ENCODE measurements at places on chromosomes 12 and 14.

DNA sequence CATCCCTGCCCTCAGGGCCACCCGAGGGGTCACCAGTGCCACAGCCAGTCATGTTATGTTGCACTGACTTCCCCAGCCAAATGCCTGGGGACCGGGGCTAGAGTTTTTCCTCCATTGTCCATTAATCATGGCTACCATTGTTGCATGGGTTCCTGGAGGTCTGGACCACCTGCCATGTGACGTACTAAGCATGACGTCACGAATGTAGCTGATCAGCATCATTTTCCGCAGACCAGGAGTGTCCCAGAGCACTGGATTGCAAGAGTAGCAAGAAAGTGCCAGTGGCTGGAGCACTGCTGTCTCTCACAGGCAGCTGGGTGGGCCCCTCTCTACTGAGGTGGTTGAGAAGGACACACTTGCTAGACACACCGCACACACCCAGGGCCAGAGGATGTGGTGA lies 6.9 kb upstream of the C14orf180 start:
- DNase-seq = no peak

DNA sequence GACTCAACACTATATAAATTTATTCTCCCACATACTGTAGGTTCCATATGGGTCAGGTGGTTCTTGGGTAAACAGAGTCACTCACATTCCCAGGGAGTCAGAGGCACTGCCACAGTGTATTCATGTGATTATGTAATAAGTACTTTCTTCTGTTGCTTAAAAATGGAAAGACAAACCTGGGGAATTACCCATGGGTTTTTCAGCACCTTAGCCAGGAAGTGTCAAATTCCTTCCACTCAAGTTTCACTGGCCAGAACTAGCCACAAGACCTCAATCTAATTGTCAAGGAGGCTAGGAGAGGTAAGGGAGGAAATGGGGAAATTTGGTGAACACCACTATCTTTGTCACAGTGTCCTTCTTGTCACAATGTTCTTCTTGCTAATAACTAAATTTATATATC lies 333.2 kb upstream of the MDGA2 start:
- no peak for DNase-seq

DNA sequence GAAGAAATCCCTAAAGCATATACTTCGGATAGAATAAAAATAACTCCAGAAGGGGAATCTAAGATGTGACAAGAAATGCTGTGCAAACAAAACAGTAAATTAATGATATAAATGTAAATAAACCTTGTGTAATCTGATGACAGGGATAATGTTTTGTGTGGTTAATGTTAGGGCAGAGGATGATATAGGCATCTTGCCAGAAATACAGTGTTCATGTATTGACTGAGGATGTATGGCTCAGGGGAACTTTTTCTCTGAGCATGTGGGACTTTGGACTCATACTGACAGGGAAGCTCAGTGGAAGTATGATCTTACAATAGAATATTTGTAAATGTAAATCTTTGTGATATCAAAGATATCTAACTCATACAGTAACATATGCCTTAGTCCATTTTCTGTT lies 420.2 kb downstream of the TMTC2 start:
- DNase-seq = no peak

GRCh38 chr12:3436461-3437065 lies 54.4 kb upstream of the PRMT8 start:
- DNase-seq = no peak

- no peak for DNase-seq
These were observed 24.7 kb downstream of the NGDN start for GRCh38 chr14:23494223-23494622.

- DNase-seq = peak; percentile 70
These were observed 520 bp downstream of the CSRP2 start for GRCh38 chr12:76878099-76878898.

DNA sequence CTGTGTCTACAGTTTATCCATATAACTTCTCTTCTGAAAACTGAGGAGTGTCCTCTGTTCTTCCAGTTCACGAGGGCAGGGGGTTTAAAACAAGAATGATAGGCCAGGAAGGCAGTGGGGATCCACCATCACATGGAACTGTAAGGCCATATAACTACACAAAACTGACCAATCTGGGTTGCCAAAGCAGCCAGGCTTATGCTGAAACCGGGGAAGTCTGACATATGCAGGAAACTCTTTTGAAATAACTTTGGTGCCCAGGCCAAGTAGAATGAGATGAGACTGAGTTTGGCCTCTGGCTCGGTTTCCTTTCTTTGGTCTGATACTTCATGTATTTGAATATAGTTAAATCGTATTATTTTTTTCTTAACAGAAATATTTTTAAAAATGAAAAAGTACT lies 18.0 kb upstream of the ATF1 start:
- no peak for DNase-seq

- no peak for DNase-seq
These were observed 962.8 kb downstream of the GALC start for GRCh38 chr14:87030197-87030596.

GRCh38 chr14:54834727-54835126 lies 67.9 kb downstream of the GCH1 start:
- DNase-seq = no peak

- DNase-seq = no peak
These were observed 1206.5 kb upstream of the FLRT2 start for GRCh38 chr14:84323450-84323849.

DNA sequence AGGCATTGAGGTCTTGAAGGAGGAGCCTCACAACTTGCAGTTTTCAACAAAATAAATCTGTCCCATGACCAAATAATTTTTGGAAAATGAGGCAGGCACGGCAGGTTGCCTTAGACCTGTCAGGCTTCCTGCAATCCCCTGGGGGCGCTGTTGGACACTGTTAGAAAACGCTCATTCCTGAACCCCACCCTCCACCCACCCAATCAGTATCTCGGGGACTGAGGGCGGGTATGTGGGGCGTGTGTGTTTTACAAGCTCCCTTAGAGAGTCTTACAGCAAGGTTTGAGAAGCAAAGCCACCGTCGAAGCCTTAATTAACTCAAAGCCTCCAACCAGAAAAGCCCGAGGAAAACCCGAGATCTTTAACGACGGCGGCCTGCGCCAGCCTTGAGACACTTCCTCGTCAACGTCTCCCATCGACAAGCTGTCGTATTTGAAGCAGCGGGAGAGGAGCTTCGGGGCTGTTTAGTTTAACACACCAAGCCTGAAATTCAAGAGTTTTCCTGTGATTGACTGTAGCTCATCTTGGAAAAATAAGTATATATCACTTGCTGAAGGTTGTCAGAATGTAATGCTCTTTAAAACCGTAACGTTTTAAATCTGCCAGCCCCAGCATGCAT lies 123.0 kb downstream of the GLT1D1 start:
- no peak for DNase-seq

GRCh38 chr12:3666441-3666840 lies 86.5 kb downstream of the CRACR2A start:
- DNase-seq = no peak

DNA sequence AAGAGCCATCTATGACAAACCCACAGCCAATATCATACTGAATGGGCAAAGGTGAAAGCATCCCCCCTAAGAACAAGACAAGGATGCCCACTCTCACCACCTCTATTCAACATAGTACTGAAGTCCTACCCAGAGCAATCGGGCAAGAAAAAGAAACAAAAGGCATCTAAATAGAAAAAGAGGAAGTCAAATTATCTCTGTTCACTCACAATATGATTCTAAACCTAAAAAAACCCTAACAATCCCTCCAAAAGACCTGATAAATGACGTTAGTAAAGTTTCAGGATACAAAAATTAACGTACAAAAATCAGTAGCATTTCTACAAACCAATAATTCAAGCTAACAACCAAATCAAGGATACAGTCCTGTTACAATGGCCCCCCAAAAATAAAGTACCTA lies 26.9 kb downstream of the MDM1 start:
- DNase-seq = no peak

GRCh38 chr12:47087088-47087688 lies 7.4 kb upstream of the AMIGO2 start:
- no peak for DNase-seq

DNA sequence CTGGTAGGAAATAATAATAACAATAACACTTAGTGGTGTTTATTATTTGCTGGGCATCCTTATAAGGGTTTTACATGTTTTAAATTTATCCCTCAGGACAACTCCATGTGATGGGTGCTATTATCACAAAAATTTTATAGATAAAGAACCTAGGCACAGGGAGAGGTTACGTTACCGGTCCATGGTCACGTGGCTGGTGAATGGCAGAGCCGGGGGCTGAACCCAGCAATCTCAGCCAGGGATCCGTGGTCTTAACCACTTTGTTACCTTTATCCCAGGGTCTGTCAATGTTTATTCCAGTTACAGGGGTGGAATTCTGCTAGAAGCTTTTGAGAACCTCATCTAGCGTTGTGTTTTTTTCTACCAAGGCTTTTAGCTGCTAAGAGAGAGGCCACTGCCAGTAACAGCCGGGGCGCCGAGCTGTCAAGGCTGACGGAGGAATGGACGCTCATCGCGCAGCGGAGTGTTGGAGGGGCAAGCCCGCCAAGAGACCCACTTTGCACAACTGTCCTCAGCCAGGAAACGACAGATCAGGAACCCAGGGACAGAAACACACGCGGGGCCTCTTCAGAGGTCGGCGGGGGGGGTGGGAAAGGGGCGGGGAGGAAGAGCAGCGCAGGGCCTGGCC lies 418 bp downstream of the AMN1 start:
- DNase-seq = peak; percentile 77

GRCh38 chr14:35285168-35286002 lies 6.8 kb upstream of the PSMA6 start:
- no peak for DNase-seq

- no peak for DNase-seq
These were observed 552.3 kb downstream of the SLC16A7 start for GRCh38 chr12:60148109-60148508.

DNA sequence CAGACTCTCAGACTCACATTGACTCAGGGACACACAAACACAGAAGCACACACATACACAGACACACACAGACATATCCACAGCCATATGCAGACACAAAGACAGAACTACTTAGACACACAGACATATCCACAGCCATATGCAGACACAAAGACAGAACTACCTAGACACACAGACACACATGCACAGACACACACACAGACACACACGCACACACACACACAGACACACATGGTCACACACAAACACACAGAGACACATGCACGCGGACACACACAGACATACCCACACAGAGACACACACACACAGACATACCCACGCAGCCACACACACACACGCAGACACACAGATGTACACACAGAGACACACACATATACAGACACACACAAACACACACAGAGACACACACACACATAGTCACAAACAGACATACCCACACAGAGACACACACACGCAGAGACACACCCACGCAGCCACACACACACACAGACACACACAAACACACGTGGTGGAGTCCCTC lies 25.7 kb downstream of the SERPINA1 start:
- DNase-seq = no peak

DNA sequence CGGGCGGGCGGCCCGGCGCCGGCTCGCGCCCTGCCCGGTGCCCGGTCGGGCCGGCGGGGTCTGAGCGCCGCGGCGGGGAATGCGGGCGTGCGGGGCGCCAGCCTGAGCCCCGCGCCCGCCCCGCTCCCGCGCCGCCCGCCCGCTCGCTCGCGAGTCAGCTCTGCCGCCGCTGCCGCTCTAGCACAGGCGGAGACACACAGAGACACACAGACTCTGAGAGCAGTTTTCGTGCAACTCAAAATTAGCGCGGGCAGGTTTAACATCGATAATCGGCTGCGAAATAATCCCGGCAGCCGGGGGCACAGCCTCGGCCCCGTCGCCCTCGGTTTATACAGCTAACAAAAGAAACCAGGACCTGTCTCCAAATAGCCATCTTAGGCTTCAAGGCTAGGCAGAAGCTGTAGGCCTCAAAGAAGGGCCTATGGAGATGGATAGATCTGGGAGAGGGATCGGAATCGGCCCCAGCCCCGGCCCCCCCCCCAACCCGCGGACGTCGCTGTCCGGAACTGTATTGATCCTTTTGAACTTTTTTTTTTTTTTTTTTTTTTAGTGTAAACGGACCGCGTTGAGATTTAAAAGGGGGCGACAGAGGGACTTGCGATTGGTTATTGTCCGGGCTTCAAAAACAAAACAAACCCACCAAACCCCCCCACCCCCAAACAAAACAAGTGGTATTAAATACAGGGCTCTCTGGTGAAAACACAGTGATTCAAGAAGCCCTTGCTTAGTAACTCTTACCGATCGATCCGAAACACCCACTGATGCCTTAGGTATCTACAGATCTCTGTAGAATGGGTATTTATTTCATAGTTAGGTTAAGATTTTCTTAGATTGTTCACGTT lies 1.1 kb downstream of the ARID2 start:
- peak; percentile 75 for DNase-seq

DNA sequence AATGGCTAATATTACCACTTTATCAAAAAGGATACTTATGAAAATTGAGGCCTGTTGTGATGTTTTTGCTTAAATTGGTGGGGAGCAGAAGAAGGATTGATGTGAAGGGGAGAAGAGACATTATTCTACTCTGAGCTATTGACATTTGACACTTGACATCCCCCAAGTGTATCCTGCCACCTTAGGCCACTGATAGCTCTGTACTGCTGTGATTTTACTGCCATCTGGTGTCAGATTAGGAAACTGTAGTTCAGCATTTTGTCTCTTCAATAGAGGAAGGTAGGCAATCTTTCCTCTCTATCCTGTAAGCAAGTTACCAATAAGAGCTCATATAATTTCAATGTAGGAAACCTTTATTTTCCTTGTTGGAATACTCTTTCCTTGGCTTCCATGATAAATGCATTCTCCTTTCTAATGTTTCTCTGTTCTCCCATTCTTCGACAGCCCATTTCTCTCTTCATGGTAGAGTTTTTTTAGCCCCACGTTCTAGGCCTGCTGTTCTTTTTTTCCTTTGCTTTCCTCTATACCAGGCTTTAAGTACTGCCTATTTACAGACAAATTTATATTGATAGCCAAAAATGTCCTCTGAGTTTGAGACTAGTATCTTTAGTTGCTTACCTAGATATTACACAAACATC lies 46.3 kb downstream of the PPHLN1 start:
- peak; percentile 34 for DNase-seq

DNA sequence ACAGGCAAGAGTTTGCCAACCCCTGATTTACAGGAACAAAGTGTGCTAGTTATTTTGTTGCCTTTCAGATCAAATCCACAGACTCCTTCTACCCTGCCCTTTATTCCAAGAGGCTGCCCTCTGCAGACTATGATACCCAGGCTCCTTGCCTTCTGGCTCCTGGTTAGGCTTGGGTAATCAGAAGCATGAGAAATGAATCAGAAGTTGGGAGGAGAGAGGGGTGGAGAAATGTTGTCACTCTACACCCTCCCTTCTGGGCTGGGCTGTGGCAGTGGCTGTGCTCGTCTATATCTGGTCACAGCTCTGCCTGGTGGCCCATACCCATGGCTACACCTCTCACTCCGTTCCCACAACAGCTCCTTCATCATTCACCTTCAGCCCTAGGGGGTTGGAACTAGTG lies 204.6 kb upstream of the PLXNC1 start:
- DNase-seq = no peak

GRCh38 chr12:6763380-6763779 lies 2.8 kb upstream of the PTMS start:
- no peak for DNase-seq

DNA sequence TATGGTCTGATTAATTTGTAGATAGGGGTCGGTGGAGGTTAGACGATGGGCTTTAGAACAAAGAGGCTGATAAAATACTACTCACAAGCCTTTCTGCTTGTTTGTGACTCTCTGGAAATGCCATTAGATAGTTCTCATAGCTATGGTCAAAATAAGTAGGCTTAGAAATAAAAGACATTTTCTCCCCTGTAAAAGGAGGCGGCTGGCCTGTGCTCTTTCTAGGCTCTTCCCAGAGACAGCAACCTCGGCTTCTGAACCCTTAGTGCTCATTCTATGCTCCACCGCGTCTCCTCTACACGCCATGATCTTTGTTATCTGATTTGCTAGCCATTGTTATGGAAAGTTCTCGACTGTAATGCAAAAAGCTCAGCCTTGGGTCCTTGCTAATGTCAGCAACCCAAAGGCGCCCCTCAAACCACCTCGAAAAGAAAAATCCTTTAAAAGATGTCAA lies 64.5 kb downstream of the CRADD start:
- peak; percentile 25 for DNase-seq

Measured in A549 (cell line).